Posterior cingulate gyrus (tissue), 11 donors: ENCODE measurements at places on chromosomes 13 and 19.

- no peak for DNase-seq
Observed at GRCh38 chr19:55311397-55311796, 13.7 kb downstream of the TMEM150B start.

GRCh38 chr19:15450528-15450890, 753 bp upstream of the WIZ start:
- DNase-seq: no peak

- no peak for DNase-seq
Observed at GRCh38 chr13:21901811-21902708, 231.2 kb downstream of the FGF9 start.

- no peak for DNase-seq
Observed at GRCh38 chr13:21101865-21102576, 40.6 kb upstream of the LATS2 start.

DNA sequence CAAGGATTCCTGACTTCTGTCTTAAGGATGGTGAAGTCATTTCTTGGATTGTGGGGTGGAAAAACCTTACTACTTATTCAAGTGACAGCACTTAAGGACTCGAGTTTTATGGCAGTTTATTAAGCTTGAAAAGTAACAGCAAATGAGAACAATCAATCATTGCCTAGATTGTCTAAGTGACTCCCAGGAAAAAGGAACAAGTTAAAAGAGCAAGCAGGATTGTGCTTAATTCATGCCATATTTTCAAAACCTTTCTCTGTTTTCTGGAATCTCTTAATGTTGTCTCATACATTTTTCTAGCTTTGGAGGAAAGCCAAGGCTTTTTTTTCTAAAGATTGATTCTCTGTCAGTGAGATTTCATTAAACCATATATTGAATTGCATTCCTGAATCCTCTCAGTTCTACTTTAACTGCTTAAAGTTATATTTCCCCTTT, 236.2 kb upstream of the HTR2A start:
- no peak for DNase-seq

GRCh38 chr13:92823059-92823458, 403.5 kb upstream of the GPC6 start:
- no peak for DNase-seq

DNA sequence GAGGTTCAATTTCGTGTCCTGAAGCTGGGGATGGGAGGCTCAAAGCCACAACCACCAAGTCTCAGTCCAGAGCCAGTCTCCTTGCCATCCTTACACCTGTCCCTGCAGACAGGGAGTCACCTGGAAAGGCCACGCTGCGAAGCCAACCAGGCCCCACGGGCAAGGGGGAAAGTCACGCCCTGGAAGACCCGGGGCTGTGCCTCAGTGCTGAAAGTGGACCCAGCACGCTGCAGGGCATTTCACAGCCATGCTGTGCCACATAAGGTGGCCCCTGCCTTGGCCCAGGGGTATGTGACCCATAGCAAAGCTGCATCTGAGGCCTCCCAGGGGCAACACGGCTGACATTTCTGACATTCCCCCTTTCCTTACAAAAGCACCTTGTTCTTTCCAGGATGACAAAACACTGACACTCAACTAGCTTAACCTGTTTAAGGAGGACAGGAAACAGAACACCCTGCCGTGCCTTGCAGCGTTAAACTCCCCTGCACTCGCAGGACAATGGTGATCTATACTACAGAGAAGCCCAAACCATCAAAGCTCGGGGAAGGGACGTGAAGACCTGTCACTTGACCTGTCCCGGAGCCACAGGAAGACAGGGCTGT, 14.8 kb downstream of the CHERP start:
- DNase-seq: no peak

DNA sequence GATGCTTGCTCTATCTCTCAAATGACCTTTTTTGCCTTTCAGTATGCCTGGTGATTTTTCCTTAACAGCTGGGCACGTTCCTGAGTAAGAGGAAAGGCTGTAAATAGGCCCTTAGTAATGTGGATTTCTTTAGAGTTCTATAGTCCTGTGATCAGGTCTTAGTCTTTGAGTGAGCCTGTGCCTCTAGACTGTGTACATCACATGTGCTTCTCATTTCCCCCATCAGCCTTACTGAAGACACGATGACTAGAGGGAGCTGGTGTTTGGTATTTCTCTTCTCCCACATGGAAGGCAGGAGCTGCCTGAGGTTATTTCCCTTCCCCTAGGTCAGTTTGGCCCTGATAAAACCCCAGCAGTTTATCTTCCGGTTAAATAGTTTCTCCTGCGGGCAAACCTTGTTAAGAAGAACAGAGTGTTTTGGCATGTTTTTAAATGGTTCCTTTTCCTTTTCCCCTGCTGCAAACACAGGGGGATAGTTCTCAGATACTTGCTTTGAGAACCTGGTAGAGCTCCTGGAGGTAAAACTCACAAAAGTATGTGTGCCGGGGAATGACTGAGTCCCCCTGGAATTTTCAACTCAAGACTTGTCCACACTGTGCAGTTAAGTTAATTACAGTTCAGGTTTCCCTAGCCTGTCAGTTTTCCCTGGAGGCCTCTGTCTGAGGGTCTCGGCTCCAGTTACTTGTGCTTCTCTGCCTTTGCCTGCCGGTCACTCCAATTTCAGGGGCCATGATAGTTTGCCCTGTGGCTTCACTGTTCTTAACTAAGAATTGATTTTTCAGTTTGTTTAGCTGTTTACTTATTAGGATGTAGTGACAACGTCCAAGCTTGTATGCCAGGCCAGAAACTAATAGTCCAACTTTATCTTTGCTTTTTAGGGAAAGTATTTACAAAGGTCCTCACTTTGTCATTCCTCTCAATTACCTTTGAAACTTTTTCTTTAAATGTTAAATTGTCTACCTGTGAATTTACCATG, 94.4 kb downstream of the URI1 start:
- DNase-seq: no peak

DNA sequence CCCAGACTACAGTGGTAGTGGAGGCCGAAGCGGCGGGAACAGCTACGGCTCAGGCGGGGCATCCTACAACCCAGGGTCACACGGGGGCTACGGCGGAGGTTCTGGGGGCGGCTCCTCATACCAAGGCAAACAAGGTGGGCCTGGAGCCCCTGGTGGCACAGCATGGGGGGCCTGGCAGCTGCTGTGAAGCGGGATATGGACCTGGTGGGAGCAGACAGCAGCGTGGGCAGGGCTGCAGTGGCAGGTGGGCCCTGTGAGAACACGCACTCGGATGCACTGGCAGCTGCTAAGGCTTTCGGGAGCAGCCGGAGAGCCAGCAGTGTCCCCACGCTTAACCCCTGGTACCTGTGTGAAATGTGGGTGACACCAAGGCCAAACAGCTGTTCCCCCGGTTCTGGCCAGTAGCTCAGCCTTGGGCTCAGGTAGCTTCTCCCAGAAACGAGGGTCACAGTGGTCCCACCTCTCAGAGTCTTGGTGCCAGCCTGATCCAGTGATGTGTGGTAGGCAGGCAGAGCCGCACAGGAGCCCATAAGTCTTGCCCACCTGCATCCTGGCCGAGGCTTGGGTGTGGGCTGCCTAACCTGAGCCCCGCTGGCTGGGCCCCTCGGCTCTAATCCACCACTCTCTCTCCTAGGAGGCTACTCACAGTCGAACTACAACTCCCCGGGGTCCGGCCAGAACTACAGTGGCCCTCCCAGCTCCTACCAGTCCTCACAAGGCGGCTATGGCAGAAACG, 12.5 kb upstream of the QTRT1 start:
- DNase-seq: no peak

DNA sequence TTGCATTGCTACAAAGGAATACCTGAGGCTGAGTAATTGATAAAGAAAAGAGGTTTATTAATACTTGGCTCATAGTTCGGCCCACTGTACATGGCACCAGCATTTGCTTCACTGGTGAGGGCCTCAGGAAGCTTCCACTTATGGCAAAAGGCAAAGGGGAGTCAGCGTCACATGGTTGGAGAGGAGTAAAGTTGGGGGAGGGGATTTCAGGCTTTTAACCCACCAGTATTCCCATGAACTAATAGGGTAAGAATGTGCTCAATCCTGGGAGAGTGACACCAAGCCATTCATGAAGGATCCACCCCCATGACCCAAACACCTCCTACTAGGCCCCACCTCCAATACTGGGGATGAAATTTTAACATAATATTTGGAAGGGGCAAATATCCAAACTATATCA, 82.5 kb upstream of the MYCBP2 start:
- no peak for DNase-seq

DNA sequence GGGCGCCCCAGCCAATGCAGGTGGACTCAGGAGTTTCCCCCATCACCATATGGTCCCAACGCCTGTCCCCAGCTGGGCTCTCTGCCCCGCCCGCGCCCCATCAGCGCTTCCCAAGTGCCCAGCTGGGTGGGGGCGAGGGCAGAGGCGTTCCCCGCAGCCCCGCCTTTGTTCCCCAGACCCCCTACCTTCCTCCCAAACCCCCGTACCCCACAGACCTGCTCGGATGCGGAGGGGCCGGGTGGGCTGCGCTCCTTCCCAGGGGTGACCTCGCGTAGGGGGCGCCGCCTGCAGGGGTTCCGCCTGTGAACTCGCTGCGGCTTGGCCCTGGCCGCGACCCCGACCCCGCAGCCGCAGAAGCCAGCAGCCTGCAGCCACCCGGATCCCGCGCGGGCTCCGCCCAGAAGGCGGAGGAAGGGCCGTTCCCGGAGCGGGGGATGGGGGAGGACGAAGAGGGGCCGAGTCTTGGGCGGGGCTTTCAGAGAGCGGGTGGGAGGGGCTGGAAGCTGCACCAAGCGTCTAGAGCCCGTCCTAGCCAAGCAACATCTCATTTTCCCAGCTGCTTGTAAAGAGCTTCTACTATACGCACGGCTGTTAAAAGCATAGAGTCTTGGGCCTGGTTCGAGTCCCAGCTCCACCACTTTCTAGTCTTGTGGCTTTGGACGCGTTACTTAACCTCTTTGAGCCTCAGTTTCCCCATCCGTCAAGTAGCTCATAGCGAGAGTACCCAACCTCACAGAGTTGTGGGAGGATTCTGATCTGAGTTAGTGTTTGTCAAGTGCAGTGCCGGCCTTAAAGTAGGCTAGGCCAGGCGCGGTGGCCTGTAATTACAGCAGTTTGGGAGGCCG, at the start of gene RAB3D:
Gene RAB3D (minus strand): TSS at position 404 of the 845 bp plus-strand sequence. CDS start 2,258 bp downstream, outside the sequence.
- DNase-seq: peak; percentile 82

DNA sequence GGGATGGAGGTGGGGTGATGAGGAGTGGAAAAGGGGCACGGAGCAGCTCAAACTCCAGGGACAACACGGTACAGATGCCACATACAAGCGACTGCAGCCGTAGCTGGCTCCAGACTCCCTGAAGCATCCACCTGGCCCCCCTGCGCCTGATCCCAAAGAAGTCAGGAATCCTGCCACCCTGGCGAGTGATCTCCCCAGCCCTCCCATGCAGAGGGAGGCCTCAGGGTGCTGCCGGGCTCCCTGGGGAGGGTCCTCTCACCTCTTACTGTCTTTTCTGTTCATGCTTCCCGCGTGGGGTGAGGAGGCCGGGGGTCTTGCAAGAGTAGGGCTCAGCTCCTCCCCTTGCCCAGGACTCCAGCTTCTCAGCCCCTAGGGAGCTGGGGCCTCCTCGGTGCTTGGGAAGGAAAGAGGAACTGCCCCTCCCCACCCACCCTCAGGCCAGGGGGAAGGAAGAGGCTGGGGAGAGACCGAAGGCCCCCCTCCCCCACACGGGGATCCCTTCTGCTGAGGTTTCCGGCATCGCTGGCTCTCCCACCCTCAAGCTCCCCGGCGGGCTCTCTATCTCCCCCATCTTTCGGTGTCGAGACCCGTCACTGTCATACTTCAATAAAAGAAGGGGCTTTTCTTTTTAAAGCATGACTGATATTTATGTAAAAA, at the start of gene RASGRP4:
Gene RASGRP4 (minus strand): TSS at position 410 of the 657 bp plus-strand sequence. CDS start 128 bp downstream, at position 282.
- DNase-seq: no peak

GRCh38 chr13:96996107-96996506, 1.8 kb upstream of the OXGR1 start:
- no peak for DNase-seq

- no peak for DNase-seq
Observed at GRCh38 chr13:106513025-106513983, 22.2 kb downstream of the EFNB2 start.

DNA sequence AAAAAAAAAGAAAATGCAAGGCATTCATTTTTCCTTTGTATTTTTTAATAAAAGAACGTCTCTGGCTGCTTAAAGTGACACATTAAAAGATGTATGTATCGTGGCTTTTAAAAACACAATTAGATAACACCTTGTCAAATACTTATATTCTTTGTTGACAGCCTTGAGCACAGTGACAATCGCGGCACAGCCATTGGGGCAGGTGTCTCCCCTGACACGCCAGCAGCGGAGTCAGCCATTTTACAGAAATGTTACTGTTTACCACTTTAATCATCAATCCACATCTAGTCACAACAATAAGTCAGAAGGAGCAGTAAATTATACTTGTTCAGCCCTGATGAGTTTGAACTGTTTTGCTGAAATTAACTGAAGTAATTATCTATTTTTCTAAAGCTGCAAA, 224.1 kb downstream of the ZNF536 start:
- no peak for DNase-seq

DNA sequence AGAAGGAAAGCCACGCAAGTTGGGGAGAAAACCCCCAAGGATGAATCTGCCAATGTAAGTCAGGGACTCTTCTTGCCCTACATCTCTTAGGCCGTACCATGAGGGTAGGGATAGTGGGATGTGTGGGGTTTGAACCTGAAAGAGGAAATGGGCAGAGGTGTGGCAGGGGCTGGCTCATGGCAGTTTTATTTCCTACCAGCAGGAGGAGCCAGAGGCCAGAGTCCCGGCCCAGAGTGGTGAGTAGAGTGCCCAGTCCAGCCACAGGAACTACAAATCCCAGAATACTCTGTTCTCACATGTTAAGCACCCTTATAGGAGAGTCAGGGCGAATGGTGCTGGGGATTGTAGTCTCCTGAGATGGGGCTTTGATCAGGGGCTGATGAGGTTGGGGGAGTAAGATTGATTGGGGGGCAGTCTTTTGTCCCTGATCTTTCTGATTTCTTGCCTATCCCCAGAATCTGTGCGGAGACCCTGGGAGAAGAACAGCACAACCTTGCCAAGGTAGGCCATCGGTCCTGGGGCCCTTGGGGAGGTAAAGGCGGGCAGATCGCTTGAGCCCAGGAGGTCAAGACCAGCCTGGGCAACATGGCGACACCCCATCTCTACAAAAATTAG, 16.5 kb downstream of the VASP start:
- DNase-seq: peak; percentile 84

DNA sequence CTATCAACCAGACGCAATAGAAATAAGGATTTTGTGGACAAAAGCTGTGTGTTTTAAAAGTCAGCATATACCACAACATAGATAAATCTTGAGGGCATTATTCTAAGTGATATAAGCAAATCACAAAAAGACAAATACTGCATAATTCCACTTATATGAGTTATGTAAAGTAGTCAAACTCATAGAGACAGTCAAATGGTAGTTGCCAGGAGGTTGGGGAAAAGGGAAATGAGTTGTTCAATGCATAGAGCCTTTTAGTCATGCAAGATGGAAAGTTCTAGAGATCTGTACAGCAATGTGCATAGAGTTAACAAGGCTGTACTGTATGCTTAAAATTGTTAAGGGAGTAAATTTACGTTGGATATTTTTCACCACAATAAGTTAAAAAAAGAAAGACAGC, 244.7 kb downstream of the DCT start:
- DNase-seq: no peak

DNA sequence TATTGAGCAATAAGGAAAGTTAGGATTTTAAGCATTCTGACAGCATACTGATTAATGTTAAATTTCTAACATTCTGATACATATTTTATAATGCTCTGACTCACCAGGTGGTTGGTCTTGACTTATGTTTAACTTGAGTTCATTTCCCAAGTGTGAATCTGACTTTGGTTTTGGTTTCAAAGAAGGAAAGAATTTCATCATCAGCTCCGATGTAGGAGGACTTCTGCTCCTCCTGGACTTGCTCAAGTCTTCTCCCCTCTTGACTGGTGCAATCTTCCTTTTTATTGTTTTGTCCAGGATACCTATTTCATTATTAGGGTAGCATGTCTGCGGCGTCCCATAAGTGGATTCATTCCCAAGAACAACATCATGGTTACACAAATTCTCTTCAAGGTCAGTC, 141.3 kb downstream of the RNF17 start:
- DNase-seq: no peak

GRCh38 chr13:46655377-46656180, 102.6 kb downstream of the LRCH1 start:
- DNase-seq: no peak
